ENCODE measurements at places on chromosomes 2 and 18.

DNA sequence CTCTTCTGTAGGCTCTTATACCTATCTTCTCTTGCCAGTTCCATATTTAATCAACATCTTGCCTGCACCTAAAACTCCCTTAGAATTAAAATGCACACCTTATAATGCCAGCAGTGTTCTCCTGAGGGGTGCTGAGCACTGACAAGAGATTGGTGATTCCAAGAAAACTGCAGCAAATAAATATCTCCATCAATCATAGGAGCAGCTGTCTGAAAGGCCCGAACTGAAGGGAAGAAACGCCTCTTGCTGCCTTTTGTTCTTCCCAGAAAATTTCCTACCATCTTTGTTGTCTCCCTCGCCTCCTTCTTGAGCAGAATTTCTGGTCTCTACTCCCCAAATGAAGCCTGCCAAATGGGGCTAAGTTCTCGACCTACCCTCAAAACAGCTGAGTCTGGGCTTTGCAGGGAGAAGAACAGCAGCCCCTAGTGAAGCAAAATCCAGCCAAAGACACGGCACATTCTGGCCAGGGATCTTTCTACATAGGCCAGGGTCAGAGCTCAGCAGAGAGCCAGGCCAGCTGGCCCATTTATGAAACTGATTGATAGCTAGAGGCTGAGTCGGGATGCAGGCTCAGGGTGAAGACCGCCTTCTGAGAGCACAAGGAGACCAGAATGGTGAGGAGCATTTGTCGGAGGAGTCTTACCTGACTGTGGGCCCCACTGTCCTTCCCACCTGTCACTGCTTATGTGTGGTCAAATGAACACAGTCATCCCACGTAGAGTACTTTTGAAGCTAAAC lies 20.4 kb upstream of the TMEM247 start:
- DNase-seq, result no peak

GRCh38 chr2:61702088-61702467 lies 151.8 kb downstream of the FAM161A start:
- DNase-seq, result no peak

GRCh38 chr2:170878505-170878904 lies 50.5 kb upstream of the GORASP2 start:
- DNase-seq, result no peak

DNA sequence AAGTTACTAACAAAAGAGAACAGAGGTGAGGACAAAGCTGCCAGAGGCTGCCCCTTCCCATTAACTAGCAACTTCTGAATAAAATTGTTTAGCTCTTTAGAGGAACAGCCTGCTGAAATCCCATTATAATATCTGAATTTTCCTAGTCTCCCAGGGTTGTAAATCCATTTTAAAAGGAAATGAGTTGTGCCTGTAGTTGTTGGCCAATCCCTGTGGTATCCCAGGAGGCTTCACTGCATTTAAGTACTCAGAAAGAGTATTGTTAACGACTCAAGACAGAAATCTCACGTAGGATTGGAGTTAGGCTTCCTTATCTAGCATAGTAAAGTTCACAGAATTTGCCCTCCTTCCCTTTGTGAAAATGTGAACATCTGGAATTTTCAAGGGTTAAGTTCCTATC lies 8.9 kb downstream of the LAPTM4A start:
- DNase-seq, result no peak

DNA sequence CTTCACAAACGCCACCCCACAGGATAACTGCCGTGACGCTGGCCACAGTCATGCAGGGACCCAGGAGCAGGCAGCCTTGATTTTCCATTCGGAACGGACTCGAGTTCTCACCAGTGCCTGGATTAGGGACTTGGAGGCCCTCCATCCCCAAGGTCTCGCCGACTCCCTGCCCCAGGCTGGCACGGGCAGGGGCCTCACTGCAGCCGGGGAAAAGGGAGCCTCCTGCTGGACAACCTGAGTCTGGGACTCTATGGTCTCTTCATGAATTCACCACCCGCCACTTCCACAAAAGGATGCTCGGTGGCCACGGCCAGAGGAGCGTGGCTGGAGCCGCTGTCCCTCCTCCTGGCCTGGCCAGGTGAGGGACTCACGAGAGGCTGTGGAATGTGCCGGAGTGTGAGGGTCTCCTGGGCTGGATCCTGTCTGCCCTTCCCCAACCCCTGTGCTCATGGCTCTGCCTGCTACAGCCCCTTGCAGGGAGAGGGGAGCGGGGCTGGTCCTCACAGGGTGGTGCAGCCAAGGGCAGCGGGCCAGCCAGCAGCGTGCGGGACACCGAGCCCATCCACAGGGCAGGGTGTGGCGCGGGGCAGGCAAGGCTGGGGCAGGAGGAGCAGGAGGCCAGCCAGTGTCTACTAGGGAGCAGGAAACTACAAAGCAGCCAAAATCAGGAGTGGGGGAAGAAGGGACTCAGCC lies 42.3 kb downstream of the AQP12A start:
- DNase-seq, result no peak

GRCh38 chr2:383888-384287 lies 96.0 kb upstream of the ALKAL2 start:
- no peak for DNase-seq

- no peak for DNase-seq
Observed at GRCh38 chr2:228469721-228470120, 288.2 kb upstream of the SPHKAP start.

- DNase-seq, result no peak
Observed at GRCh38 chr2:124046332-124046731, 21.2 kb downstream of the CNTNAP5 start.

DNA sequence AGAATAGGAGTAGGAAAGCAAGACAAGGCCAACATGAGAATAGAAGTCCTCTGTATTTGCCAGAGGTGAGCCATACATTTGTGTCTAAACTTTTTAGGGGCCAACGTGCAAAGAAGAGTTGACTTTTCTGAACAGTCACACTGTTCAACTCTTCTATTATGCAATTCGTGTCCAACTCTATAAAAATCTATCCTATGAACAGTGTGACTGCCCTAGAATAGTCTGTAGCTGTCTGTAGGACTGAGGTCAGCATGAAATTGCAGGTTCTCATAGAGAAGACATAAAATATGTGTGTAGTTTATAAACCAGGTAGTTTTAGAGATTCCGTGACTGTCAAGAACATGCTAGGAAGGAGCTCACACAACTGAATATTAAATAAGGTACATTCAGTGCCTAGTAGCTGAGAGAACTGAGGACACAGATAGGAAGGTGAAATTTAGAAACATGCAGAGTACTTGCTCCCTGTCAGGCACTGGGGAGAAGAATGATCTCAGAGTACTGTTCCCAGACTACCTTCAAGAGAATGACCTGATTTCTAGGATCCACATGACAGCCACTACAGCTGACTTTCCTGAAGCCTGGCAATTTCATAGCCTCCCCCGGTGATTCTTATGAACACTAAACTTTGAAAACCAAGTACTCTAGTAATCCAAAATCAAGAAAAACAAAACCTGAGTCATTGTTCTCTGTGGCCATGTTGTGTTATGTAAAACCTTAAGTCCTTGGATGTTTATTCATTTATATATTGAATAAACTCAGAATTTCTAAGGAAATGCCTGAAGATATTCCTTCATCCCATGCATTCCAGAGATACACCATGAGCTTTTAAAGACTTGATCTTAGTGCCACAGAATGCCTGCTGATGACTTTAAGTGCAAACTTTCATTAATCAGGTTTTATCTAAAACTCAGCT lies 201.5 kb upstream of the BOD1L2 start:
- DNase-seq, result no peak

- DNase-seq, result no peak
Observed at GRCh38 chr2:43426305-43427031, 169.4 kb downstream of the THADA start.

GRCh38 chr2:207315131-207315530 lies 149.4 kb upstream of the KLF7 start:
- no peak for DNase-seq

GRCh38 chr2:144325086-144325485 lies 194.8 kb downstream of the ZEB2 start:
- no peak for DNase-seq

DNA sequence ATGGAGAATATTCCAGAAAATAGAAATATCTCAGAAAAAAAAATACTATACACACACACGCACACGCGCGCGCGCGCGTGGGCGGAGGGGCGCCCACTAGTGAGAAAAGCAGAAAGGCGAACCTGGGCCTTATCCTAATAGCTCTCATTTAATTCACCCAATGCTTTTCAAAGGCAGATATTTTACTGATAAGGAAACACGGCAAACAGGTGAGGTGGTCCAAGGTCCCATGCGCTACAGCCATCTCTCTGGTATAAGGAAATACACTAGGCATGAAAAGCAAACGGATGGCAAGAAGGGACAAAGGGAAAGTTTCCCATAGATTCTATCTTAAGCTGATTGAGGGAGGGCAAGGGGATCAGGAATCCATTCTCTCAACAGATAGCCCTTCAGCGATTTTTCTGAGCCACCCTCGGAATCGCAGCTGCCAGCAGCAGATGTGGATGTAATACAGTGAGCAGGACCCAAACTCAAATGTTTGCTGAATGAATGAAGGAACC lies 136.7 kb downstream of the TMEM247 start:
- DNase-seq, result no peak

GRCh38 chr2:86223140-86223926 lies 24.1 kb downstream of the MRPL35 start:
- DNase-seq, result no peak
